ENCODE measurements at places on chromosomes 3 and 15.

DNA sequence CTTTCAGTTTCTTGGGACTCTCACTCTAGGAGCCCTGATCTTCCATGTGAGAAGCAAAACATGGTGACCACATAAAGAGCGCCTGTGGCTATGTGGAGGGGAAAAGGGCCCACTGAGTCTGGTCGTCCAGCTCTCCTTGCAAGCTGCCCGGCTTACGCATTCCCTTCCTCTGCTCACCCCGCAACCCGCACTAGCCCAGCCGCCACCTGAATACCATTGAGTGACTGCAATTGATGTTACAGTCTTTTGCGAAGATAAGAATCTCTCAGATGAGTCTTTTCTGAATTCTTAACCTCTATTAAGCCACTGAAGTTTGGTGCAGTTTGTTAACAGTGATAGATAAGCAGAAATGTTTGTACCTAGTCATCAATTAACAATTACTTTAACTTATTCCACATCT is 589.0 kb upstream of the DPPA4 start:
- DNase-seq, result no peak

GRCh38 chr15:84050076-84050475 is 185.5 kb upstream of the GOLGA6L4 start:
- no peak for DNase-seq

- peak; percentile 79 for DNase-seq
These were observed 788 bp downstream of the FOXB1 start for GRCh38 chr15:60004846-60005351.

- peak; percentile 87 for DNase-seq
These were observed 720 bp upstream of the TNIK start for GRCh38 chr3:171460725-171461524.

- DNase-seq, result no peak
These were observed 14.4 kb upstream of the ZBTB38 start for GRCh38 chr3:141353652-141354495.
